ENCODE measurements at places on chromosomes 4 and X. TPM values are rescaled to one million over a fixed set of nuclear protein-coding genes. Genes with fewer than 3 reads are reported as not detected.

RPL39 gene
- total RNA-seq, result 10,791 TPM

PAGE1 gene
- not detected for total RNA-seq

PGAM4 gene
- total RNA-seq, result not detected

C4orf51 gene
- not detected for total RNA-seq

IL13RA1 gene
- 37.4 TPM for total RNA-seq

RTL3 gene
- 0.19 TPM for total RNA-seq

PDE5A gene
- total RNA-seq, result 80.3 TPM

PRDM5 gene
- total RNA-seq, result 15.2 TPM

NRK gene
- under 0.01 TPM for total RNA-seq

PLS3 gene
- total RNA-seq, result 584 TPM

SULT1B1 gene
- total RNA-seq, result 7.7 TPM

FHDC1 gene
- total RNA-seq, result under 0.01 TPM

CNOT6L gene
- 11.5 TPM for total RNA-seq

TNIP3 gene
- total RNA-seq, result 0.38 TPM

RHOXF2B gene
- not detected for total RNA-seq

NAP1L3 gene
- 7.9 TPM for total RNA-seq

SLC9B1 gene
- total RNA-seq, result 2.0 TPM

GIMD1 gene
- 0.19 TPM for total RNA-seq

GAGE2A gene
- total RNA-seq, result not detected

USP17L22 gene
- not detected for total RNA-seq
